ENCODE measurements at places on chromosomes 5 and 9.

DNA sequence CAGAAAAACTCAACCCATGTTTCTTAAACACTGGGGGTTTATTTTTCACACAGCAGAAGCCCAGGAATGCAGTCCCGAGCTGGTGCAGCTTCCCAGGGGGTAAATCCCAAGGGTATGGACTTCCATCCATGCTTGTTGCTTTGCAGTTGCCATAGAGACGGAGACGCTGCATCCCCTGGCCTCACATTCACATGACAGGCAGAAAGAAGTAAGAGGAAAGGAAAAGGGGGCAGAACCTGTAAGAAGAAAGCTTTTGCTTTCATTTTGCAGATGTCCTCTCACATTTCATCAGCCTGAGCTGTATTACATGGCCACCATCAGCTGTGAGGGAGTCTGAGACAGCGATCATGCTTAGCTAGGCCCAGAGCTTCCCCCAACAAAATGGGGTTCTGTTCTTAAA is 321.0 kb downstream of the AGTPBP1 start:
- DNase-seq = no peak

DNA sequence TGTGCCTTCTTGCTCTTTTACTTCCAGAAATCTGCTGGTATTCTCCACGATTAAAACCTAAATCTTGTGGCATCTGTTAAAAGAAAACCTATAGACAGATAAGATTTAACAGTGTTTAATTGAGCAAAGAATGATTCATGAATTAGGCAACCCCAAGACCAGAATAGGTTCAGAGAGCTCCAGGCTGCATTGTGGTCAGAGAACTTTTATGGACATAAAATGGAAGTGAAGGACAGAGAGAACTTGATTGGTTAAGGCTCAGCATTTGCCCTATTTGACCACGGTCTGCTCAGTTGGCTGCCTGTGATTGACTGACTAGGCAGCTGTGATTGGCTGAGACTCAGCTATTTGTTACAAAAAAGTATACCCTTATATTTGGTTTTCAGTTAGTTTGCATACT is 10.4 kb upstream of the SLC36A2 start:
- no peak for DNase-seq

- no peak for DNase-seq
These were observed 24.0 kb upstream of the TNFSF15 start for GRCh38 chr9:114829574-114830440.

DNA sequence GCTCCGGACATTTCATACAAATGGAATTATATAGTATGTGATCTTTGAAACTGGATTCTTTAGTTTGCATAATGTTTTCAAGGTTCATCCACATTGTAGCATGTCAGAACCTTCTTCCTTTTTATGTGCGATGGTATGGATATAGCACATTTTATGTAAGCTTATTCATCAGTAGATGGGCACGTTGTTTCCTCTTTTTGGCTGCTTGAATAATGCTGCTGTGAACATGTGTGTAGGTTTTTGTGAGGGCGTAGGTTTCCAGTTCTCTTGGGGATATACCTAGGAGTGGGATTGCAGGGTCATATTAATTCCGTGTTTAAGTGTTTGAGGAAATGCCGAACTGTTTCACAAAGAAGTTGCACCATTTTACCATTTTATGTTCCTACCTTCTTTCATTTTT is 187.8 kb downstream of the NR3C1 start:
- DNase-seq = no peak

- DNase-seq = no peak
These were observed 603.5 kb downstream of the KCTD16 start for GRCh38 chr5:144774197-144774596.

DNA sequence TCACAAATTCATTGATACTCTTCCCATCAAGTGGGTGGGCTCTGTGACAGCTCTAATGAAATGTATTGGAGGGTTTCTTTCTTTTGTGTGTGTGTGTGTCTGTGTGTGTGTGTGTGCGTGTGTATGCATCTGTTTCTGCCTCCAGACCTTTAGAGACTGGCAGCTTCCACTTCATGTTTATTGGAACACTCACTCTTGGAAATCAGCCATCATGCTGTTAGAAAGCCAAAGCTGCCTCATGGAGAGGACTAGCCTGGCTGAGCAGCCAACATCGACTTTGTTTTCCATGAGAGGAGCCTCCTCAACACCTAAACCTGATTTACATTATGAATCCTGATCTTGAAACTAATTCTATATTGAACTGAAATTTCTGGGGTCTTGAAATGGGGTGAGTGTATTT is 128.5 kb upstream of the FAM174A start:
- no peak for DNase-seq

GRCh38 chr9:96122282-96122681 is 179.7 kb downstream of the HSD17B3 start:
- DNase-seq = no peak

DNA sequence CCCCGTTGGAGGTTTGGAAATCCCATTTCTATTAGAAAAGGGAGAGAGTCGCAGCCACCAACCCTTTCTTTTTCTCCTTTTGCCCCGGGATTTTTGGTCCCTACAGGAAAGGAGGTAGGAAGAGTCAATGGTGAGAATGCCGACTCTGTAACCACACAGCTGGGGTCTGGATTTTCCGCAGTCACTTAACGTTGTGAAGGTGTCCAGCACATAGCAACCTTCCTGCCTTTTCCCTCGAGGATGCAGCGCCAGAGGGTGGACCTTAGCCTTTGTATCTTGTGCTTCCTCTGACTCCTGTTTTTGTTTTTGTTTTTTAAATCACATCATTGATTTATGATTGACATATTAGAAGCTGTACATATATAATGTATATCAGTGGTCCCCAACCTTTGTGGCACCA is 41.4 kb downstream of the TLR4 start:
- DNase-seq = no peak

DNA sequence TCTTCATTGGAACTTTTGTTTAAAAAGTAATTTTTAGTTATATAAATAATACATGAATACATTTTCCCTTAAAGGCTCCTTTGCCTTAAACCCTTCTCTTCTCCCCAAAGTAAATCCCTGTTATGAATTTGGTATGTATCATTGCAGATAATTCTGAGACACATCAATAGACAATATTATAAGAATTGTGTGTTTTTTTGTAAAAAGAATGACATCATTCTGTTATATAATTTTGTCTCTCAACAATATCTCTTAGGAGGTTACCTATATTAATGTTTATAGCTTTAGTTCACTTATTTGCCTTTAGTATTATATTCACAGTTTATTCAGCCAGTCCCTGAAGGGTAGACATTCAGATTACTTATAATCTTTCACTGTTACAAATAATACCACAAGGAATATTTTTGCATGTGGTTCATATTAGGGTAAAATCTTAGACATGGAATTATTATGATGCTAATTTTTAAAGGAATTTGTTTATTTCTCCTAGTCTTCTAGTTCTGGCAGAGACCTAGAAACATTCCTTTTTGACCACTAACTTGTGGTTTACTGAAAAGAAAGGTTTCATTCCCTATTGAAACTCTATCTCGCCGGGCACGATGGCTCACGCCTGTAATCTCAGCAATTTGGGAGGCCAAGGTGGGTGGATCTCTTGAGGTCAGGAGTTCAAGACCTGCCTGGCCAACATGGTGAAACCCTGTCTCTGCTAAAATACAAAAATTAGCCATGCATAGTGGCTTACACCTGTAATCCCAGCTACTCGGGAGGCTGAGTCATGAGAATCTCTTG is 105.6 kb downstream of the KCTD16 start:
- no peak for DNase-seq

DNA sequence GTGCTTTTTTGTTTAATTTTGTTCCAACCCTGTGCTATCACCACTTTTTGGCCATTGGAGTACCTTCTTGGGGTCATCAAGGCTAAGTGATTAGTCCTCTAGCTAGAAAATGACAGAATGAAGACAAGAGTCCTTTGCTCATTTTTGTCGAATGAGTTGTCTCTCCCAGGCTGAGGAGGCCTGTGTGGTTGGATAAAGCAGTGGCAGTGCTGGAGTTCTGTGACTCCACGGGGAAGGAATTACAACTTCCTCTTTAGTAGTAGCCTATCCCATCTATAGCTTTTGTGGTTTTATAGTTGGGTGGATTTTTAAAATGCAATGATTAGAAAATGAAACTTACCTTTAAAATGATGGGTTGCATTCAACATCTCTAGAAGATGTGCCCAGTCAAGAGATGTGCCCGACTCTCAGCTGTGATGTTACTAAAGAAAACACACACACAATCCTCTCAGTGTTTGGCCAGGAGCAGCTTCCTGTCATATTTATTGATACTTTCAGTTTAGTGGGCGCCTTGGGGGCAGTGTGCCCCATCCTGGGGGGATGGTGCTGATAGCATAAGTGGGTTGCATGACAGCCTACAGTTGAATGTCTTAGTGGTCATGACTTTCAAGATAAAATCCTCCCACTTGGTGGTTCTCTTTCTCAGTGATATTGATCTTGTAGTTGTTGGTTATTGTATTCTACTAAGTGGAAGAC is 11.9 kb downstream of the OTULINL start:
- DNase-seq = no peak

DNA sequence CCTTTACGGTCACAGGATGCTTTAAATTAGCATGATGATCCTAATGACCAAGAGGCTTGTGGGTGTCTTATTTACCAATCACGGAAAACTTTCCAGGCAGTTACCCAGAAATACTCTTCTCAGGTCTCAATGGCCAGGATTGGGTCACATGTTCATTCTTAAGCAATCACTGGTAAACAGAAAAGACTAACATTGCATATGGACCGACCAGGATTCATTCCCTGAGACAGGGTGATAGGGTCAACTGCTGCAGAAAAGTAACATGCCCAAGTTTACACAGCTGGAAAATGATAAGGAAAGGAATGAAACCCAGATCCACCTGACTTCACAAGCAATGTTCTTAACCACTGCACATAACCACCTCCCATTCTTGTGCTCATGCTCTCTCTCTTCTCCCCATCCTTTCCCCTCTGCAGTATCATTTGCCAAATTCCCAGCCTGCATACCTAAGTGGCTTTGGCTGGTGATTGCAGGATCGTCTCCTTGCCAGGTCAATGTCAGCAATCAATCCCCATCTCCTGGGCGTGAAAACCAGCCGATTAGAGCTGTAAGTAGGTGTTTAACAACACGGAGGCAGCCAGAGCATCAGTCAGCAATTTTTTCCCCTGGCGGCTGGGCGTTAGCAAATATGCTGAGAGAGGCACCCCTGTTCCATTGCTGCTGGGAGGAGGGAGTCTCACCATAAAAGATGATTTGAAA is 219.4 kb downstream of the NMUR2 start:
- no peak for DNase-seq

GRCh38 chr5:177132136-177133095 is 1.2 kb upstream of the NSD1 start:
- DNase-seq = peak; percentile 36

GRCh38 chr9:18237776-18238175 is 236.2 kb upstream of the ADAMTSL1 start:
- DNase-seq = no peak

DNA sequence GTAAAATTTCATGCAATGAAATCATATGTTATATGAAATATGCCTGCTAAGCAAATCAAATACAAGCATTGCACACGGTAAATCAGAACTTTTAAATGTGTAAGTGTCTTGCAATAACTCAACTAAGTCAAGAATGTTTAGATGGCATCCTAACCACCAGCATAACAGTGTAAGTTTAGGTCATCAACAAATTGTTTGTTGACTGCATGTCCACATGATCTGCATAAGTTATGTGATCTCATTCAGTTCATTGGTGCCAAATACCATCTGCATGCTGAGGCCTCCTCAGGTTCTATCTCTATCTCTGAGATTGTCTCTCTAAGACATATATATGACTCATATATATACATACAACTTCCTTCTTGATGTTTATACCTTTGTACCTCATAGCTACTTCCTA is 159.6 kb upstream of the STK32A start:
- DNase-seq = no peak

- DNase-seq = peak; percentile 26
These were observed 48.1 kb downstream of the PAX5 start for GRCh38 chr9:36985769-36986467.

DNA sequence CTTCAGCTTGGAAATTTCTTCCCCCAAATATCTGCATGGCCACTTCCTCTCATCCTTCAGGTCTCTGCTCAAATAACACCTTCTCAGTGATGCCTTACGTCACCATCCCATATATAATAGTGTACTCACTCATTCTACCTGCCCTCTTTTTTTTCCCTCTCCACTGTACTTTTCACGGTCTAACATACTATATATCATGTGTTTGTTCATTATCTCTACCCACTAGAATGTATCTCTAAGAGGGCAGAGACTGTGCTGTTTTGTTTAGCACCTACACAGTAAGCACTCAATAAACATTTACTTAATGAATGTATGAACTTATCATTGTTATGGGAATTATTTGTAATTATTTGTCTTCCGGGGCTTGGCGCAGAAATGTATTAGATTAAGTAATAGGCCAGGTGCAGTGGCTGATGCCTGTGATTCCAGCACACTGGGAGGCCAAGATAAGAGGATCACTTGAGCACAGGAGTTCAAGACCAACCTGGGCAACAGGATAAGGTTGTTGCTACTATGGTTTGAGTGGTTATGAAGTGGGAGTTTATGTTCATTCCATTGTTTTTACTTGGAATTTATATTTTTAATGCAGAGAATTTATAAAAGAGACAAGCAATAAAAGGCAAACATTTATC is 6.0 kb upstream of the IL13 start:
- no peak for DNase-seq

DNA sequence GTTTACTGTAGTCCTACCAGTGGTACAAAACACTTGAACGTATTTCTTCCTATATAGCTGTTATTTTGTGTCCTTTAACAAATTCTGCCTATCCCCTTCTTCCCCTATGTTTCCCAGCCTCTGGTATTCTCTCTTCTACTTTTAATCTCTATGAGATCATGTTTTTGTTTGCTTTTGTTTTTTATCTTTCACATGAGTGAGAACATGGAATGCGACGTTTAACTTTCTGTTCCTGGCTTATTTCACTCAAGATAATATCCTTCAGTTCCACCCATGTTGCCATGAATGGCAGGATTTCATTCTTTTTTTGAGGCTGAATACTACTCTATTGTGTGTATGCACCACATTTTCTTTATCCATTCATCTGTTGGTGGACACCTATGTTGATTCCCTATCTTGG is 634.4 kb upstream of the WWC1 start:
- no peak for DNase-seq

DNA sequence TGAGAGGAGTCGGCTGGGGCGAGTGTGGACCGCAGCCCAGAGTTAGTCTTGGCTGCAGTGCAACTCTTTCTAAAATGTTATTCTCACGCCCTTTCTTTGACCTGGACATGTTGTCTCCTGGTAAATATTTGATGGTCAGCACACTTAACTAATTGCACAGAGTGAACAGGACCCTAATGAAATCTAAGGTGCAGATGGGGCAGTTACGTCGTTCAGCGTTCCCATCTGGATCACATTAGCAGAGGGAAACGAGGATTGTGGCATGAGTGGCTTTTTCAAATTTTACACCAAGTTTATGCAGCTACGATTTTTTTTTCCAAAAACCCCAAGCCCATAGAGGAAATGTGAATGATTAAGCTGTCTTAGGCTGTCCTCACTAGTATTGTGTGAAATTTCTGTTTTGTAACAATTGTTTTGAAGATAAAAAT is 483 bp downstream of the C9orf85 start:
- no peak for DNase-seq

GRCh38 chr9:14071484-14071883 is 242.5 kb downstream of the NFIB start:
- no peak for DNase-seq

GRCh38 chr5:125376059-125376641 is 629.7 kb upstream of the ZNF608 start:
- DNase-seq = no peak

- no peak for DNase-seq
These were observed 208.0 kb downstream of the SGCD start for GRCh38 chr5:156534906-156535485.
